Activated T-helper 1 cell treated with Interleukin-2 at 50 U/mL for 16 hours (primary cell): ENCODE measurements at places on chromosomes 16 and 17.
A peak's percentile ranks its signal among the peaks of the same experiment; 100 is the strongest.

- DNase-seq: peak; percentile 37
Measured at GRCh38 chr16:30092373-30093010, 768 bp upstream of the TBX6 start.

DNA sequence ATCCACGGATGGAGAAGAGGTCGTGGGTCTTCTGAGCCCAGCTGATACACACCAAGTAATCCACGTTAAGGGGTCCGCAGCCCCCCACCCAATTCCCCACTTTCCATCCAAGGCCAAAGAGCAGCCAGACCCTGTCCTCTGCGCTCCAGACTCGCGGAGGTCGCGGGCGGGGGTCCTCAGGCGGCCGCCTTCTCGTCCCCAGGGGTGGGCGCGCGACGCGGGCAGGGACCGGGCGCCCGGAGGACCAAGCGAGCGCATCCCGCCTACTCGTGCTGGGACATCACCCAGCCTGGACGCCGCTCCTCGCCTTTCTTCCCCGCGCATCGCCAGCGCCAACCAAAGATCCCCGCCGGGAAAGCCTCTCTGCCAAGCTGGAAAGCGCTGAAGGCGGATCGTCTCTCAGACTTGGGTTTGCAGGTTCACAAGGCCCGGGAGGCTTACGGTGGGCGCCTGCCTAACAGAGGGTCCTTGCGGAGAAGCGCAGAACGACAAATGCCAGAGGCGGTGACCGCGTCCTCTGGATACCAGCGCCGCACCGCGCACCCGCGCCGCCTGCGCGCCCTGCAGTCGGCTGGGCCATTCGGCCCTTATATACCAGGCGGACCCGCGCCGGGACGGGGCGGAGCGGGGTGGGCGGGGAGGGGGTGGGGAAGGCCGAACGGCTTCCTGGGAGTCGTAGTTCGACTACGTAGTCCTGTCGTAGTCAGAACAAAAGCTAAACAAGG, 471.6 kb downstream of the SOX9 start:
- peak; percentile 3 for DNase-seq

DNA sequence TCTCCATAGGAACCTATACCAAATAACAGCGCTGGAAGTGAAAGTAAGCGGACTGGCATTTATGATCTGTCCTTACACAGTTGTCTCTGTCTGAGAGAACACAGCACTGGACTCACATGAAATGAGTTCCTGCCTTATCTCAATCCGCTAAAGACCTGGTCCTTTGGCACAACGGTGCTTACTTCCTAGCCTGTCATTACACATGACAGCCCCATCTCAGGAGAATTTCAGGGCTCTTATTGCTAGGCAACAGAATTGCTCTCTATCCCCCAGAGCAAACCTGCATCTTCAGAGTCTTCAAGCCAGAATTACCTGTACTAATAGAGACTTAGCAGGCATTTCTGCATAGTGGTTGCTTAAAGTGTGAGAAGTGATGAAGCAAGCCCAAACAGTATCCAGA, 4.3 kb downstream of the KCNJ2 start:
- no peak for DNase-seq

DNA sequence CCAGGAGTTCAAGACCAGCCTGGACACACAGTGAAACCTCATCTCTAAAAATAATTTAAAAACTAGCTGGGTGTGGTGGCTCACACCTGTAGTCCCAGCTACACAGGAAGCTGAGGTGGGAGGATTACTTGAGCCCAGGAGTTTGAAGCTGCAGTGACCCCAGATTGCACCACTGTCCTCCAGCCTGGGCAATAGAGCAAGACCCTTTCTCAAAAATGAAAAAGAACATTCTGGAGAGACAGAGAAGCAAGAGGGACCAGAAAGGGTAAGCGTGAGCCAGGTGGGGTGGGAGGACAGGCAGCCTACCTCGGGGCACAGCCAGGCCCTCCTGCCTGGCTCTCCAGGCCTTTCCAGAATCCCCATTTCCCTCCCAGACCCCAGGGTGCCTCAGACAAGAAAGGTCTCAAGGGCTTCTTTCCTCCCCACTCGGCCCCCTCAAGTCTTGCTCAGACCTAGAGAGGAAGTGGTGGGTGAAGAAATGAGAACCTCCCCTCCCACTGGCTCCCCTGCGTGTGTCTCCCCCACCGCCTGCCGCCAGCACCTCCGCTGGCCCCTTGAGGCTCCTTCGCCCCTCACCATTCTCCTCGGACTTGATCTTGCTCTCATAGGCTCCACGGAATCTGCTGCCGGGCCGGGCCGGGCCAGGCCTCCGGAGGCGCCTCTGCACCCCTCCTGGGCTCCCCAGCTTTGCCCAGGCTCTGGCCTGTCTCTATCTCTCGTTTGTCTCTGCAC, 503 bp downstream of the C16orf54 start:
- peak; percentile 38 for DNase-seq

DNA sequence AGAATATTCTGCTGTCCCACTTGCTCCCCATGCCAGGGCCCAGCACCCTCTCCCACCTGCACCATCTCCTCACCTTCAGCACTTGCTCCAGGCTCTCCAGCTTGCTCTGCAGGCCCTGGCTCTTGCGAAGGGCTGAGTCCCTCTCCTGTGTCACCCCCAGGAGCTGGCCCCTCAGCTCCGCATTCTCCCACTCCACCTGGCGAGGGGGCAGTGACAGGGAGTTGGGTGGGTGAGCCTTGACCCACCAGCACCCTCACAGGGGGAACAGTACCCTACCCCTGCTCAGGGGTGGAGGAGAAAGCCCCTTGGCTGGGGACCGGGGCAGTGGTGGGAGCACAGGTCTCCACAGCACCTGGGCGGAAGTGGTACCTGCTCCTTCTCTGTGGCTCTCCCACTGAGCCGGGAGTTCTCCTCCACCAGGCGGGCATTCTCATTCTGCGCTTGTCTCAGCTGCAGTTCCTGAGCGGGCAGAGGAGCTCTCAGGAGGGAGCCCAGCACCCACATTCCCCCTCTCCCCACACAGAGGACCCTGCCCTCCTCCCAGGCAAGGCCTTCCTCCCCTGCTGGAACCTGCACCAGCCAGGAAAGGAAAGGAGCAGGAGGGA, 5.9 kb downstream of the TSPOAP1 start:
- no peak for DNase-seq

DNA sequence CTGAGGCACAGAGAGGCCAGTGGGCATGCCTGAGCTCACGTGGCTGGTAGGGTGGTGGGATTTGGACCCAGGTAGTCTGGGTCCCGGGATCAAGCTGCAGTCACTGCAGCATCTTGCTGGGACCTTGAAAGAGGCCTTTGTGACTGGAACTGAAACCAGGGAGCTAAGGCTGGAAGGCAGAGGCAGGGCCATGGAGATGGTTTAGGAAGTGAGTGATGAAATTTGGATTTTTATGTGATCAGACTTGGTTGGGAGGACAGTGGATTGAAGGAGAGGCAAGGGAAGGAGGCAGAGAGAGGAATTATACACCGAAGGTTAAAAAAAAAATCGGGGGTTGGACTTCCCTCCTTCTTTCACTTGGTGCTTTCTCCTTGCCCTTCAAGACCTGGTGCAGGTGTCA, 255.4 kb upstream of the CACNG5 start:
- no peak for DNase-seq

DNA sequence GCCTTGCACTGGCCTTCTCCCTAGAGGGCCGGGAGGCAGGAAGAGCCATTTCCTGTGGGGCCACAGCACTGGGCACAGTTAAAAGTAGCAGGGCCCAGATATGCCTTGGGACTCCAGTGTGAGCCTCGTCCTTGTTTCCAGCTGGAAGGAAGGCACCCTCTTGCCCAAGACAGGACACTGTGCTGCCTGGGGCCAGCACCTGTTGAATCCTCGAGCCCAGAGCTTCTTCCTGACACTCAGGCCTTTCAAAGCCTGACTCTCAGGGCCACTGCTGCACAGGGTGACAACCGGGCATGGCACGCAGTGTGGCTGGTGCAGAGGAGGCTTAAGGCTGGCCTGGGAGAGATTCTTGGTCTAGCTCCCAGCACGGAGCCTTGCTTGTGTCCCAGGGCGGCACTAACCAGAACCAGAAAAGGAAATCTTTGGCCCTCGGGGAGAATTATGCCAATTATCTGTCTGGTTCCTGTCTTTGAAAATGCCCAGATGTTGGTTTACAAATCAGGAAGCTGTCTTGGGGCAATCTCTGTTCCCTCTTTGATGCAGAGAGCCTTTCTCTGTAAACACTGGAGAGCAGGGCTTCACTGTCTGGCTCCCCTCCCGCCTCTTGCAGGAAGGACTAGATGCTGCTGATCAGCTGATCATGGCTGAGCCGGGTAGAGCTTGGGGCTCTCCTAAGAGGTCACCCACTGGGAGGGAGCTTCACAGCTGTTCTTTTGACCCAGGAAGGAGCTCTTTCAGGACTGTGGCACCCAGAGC, 11.1 kb downstream of the LDHD start:
- no peak for DNase-seq

DNA sequence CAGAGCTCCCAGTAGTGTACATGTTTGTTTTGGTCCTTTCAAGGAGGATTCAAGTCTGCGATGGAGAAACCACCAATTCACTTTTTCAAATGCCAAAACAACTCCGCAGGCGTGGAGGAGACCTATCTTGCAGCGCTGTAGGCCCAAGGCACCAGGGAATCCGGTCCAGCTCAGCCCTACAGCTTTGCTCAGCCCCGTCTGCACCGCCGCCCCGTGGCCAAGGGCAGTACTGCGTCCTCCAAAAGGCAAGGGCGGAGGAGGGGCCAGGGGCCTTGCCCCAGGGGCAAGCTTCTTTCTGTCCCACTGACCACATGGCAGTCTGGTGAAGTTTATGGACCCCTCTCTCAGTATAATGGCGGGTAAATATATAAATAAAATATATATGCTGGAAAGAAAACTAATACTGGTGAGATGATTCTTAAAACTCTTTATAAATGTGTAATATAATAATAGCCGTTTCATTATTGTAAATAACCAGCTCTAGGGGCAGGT, 709 bp upstream of the CD300LG start:
- peak; percentile 57 for DNase-seq

DNA sequence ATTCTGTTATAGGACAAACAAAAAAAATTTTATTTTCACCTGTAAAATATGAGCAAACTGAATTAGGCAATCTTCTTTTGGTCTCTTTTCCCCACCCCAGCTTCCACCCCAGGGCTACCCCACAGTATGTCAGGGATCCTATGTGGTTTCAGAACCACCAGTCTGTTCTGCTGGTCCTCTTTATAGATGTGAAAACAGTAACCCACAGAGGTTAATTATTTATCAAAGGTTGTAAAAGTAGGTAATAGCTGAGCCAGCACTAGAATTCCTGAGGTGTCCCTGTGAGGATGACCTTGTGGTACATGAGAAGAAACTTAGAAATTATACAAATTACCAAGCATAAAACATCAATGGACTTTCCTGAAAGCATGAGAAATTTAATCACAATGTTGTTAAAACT, 428.7 kb downstream of the CNTNAP4 start:
- no peak for DNase-seq

GRCh38 chr17:30952638-30953393, 18.0 kb upstream of the RNF135 start:
- no peak for DNase-seq

- no peak for DNase-seq
Measured at GRCh38 chr16:12245921-12246720, 269.6 kb downstream of the SNX29 start.

- DNase-seq: no peak
Measured at GRCh38 chr16:48244863-48245195, 729 bp downstream of the LONP2 start.

- no peak for DNase-seq
Measured at GRCh38 chr16:67014634-67015312, 14.2 kb upstream of the CBFB start.

DNA sequence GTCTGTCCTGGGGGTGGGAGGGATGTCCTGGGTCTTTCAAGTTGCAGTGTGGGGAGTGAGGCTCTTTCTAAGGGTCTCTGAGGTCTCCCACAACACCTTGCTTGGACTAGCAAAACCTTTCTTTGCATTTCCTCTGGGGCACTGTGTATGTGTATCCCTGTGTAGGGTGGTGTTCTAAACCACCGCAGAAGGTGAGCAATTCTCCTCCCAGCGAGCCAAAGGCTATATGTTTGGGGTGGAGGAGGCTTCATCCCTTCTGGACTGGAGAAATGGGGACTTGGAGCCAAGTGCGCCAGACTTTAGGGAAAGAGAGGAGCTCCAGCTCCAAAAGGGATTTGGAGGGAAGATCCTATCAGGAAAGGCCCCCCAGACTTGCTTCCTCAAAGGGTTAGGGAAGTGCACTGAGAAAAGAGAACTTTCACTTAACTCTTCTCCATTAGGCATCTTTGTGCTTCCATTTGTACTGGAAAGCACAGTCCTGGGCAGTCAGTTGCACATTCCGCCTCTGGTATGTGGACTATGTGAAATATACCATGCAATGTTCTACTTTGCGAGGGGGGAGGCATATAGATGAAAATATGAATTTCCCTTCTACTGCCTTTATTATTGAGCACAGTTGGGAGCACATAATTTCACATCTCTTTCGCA, 18.9 kb upstream of the HOXB9 start:
- no peak for DNase-seq

DNA sequence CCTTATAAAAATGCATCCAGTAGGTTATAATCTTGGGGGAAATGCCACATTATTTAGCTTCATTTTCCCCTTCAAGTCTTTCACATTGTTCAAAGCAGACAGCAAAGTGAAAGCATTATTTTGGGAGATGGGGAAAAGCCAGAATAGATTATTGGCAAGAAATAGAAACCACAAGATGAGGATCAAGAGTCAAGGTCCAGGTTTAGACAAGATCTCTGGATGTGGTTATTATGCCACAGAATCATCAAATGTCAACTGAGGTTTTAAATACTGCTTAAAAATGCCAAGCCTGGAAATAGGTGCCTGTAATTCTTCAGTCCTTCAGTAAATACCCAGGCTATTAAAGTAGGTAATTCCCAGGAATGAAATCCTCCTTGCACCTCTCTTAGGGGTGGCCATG, 65.1 kb upstream of the ALOX12 start:
- DNase-seq: no peak

DNA sequence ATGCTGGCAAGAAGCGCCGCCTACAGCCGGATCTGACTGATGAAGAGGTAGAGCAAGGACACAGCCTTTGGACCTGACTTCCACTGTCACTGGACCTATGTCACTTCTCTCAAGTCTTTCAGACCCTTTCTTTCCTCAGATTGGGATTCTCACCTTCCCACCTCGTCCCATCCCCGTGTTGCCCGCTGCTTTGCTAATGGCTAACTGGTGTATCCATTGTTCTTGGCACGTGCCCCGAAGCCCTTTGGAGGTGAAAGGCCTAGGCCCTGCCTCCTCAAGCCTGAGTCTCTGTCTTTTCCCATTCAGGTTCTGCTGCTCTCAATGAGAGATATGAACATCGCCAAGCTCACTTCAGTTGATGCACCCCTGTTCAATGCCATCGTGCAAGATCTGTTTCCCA, 53.3 kb upstream of the KDM6B start:
- no peak for DNase-seq

- no peak for DNase-seq
Measured at GRCh38 chr17:9890124-9890523, 14.9 kb downstream of the RCVRN start.

DNA sequence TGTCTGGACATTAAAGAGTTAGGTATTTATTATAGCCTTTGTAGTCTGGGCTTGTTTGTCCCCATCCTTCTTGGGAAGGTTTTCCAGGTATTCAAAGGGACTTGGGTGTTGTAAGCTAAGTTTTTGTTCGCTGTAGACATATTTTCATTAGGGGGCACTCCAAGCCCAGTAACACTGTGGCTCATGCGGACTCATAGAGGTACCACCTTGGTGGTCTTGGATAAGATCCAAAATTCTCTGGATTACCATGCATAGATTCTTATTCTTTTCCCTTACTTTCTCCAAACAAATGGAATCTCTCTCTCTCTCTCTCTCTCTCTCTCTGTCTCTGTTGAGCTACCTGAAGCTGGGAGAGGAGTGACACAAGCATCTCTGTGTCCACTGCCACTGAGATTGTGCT, 48.9 kb downstream of the ERCC4 start:
- DNase-seq: no peak
